Bronchial epithelial cell (primary cell): ENCODE measurements at places on chromosomes 2 and 18.

- DNase-seq, result no peak
Measured at GRCh38 chr18:12091538-12092141, 2.0 kb upstream of the ANKRD62 start.

DNA sequence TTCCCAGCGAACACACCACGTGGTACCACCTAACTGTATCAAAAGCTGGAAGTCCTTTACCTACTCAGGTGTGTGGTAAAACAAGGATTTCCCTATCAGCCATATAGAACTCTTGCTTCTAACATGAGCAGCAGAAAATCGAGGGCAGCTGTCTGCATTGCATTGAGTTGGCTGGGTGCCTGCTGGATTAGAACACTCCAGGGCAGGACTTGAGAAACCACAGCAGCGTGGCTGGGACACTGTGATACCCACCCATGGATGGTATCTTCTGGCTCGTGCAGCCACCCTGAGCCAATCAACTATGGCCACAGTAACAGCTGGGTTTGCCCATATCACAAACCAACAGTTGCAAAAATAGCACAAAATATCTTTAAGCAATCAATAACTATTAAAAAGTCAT, 188.3 kb downstream of the FBXO15 start:
- no peak for DNase-seq

DNA sequence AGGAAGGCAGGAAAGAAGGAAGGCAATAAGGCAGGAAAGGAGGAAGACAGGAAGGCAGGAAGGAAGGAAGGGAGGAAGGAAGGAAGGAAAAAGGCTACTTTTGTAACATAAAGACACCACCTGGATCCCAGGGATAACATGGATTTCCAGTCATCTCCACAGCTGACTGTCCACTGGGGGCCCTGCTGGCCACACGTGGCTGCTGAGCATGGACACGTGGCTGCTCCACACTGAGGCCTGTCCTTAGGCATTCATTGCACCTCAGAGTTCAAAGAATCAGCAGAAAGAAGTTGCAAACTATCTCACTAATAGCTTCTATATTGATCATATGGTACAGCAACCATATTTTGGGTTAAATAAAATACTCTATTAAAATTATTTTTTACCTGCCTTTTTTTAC, 130.2 kb upstream of the SALL3 start:
- no peak for DNase-seq

DNA sequence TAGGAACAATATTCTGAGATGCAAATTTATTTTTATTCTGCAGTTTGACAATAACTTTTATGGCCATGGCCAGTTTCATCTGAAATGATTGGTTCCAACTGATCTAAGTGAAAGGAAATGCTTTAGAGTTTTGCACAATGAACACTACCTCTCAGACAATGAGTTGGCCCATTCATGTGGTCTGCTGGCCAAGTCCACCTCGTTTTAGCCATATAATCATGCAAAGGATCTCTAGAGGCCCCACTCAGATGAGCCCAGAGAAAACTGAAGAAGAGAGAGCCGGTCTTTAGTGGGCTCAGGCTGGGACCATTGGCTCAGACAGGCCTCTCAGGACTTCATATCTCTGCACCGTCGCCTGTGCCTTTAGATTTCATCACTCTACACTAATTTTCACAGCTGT, 254.7 kb downstream of the MREG start:
- no peak for DNase-seq

DNA sequence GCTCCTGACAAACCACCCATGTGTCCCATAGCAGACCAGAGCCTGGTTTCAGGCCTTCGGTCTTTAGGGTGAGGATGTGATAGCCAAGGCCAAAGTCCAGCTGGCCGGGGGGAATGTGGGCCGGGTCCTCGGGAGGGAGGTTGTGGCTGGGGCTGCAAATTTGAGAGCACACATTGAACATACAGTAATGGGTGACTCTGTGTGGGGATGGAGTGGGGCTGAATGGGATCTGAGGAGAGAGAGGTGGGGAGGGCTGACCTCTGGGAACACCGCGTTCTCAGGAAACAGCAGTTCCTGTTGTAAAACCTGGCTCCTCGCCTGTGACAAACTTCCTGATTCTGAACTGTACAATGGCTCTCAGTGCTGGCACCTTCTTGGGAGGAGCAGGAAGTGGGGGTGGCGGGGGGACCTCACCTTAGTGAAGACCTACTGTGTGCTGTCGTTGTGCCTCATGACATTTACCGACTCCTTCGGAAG, 48.8 kb downstream of the MCFD2 start:
- no peak for DNase-seq
